ENCODE measurements at places on chromosomes 5 and 9.

GRCh38 chr9:111900151-111900857 lies 3.7 kb downstream of the UGCG start:
- DNase-seq: no peak

DNA sequence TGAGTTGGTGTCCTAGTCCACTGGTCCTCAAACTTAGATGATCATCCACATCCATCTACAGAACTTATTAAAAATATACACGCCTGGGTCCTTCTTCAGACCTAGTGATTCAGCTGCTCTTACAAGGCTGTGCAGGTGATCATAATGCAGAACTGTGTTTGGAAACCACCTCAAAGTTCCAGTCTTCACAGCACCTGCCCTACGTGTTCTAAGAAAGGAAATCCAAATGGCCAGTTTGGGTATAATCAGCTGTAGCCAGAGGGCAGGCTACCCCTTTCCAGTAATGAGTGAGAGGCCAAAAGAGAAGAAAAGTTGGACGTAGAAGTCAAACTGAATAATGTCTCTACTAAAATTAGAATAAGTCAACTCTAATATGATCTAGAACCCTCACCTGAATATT lies 15.4 kb downstream of the REEP5 start:
- no peak for DNase-seq

DNA sequence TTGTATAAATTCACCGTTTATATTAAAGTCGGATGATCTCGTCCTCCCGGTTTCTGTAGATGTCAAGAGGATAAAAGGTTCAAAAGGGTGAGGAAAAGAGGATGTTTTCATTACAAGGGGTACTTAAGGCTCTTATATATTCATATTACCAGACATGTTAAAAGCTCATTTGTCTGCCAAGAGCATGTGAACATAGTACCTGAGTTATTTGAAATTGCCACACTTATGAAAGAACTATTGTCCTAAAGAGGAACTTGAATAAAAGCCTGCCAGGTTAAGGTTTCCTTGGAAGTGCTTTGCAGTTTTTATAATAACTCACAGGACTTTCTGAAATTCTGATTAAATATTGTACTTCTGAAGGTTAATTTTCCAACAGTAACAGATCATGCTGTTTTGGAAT lies 1915.1 kb downstream of the MAT2B start:
- no peak for DNase-seq

DNA sequence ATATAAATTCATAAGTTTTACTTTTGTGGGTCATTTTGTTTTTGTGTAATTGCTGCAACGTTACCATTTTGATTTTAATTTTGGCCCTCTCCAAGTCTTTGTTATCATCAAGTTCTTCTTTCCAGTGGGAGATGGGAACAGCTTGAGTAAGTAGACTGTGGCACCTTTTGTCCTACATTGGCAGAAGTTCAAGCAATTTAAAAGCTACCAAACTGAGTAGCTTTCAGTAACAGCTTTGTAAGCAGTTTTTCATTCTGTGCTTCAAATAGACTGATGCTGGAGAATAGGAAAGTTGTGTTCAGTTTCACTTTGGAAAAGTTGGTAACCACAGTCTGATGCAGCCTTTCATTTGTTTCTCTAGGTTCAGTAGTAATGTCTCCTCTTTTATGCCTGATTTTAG lies 47.8 kb upstream of the TMED7 start:
- DNase-seq: no peak

DNA sequence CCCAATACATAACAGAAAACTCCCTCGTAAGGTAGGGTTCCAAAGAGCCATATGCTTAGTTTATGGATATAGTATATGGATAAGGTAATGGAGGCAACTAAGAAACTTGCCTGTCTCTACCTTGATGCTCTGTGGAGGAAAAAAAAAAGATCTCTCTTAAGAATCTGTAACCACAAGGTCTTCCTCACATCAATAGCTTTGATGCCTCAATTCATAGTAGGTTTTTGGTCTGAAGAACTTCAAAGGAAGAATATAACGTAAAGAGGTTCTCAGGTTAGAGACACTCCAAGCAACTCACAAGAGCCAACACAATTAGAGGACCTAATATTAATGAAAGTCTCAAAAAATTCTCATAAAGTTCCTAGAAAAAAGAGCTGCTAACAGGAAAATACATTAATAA lies 140.2 kb downstream of the FBN2 start:
- DNase-seq: no peak

- no peak for DNase-seq
Measured at GRCh38 chr5:65332591-65332990, 149.1 kb downstream of the ADAMTS6 start.

DNA sequence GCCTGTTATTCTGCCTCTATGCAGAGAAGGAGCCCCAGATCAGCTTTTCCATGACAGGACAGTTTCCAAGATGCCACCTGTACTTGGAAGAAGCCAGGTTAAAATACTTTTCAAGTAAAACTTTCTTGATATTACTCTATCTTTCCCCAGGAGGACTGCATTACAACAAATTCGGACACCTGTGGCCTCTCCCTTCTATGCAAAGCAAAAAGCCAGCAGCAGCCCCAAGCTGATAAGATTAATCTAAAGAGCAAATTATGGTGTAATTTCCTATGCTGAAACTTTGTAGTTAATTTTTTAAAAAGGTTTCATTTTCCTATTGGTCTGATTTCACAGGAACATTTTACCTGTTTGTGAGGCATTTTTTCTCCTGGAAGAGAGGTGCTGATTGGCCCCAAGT lies 301 bp upstream of the IL4 start:
- DNase-seq: no peak

- no peak for DNase-seq
Measured at GRCh38 chr5:177482359-177482795, 8.9 kb upstream of the DBN1 start.

DNA sequence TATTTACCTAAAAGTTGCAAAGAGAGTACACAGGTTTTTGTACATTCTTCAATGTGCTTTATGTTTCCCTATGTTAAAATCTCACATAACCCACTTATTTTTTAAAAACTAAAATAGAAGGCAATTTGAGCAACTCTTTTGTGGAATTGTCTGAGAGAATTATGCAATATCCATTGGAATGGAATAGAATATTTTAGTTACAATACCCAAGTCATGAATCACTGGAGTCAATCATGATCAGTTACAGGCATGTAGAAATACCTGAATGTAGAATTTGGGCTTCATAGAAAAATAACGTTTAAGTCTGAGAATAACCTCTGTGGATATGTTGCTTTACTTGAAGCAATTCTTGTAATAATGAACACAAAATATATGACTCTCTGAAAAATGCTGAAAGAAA lies 143.3 kb downstream of the FGF10 start:
- no peak for DNase-seq

GRCh38 chr5:120236360-120236759 lies 227.7 kb upstream of the PRR16 start:
- no peak for DNase-seq

DNA sequence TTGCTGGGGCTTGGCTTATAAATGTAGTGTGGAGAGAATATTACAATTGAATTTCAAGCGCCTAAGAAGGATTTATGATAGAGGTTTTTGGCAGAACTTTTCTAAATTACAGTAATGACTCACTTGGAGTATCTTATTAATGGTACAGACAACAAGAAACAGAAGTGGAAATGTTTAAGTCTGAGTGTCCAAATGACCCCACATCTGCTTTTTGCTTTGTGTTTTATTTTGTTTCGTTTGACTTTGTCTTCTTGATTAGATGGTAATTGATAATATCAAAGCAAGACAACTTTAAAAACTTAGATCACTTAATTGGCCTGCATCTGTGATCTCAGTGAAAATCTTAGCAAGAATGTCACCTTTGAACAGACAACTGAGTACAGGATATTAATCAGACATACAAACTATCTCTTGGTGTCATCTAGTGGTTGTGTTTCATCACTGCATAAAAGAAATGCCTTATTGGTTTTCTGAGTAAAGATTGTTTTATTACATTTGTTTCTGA lies 577.4 kb downstream of the ISL1 start:
- DNase-seq: no peak

- DNase-seq: no peak
Measured at GRCh38 chr9:114202396-114202795, 47.1 kb downstream of the COL27A1 start.

DNA sequence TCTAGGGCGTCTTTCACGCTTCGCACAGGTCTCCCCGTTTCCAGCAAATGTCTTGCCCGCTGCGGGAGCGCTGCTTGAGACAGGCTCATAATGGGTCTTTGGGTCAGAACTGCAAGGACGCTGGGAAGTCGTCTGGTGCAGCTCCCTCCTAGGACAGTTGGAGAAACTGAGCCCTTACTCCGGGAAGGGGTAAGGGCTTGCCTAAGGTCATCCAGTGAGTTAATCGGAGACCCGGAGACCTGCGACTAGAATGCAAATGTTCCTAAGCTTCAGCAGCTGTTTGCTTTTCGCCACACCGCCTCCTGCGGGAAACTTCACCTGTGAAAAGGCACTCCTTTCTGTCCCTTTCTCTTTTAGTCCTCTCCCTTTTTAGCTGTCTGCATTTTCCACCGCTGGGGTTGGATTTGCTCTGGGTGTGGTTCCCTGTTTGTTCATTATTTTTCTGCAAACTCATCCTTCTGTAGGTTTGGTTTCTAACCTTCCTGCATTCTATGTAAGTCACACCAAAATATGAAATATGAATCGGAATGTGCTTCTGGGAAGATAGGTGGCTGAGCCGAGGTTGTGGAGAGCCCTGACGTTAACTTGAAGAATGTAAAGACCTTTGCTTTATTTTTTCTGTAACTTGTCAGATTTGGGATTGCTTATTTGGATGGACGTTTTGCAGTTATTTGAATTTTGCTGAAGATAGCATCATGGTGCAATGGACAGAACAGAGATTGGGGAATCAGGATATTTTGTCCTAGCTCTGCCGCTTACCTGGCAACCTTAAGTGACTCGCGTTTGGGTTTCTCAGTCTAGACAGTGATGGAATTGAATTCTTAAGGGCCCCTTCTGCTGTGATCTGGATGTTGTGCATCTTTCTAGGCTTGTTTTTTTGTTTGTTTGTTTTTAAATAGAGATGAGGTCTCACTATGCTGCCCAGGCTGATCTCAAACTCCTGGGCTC lies 909 bp downstream of the SLC36A1 start:
- peak; percentile 5 for DNase-seq

DNA sequence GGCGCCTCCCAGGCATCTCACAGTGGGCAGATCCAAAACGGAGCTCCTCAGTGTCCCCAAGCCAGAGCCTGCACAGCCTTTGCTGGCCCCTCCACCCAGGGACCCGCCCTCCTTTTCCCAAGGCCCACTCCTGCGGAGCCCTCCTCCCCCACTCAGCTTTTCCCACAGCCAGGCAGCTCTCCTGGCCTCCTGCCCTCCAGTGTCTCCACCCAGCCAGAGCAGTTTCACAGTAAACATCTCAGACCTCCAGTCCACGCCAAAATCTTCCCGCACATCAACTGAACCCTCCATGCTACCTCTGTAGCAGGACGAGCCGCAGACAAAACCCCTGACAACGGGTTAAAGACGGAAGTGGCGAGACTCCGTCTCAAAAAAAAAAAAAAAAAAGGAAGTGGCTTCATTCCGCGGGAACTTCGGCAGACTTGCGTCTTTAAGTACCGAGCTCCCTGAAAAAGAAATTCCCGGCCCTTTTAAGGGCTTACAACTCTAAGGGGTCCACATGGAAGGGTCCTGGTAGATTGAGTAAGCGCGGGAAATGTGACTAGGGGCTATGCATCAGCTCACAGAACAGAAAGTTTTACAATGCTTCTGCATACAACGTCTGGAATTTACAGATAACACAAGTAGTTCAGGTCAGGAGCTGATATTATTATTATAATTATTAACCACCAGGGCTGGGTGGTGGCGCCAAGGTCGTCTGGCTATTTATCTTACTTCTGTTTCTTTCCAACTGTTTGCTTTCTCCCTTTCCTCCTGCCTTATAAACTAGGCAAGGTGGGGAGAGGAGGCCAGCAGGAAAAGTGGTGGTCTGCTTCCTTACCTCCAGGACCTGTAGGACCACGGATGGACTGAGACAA lies 11.4 kb upstream of the GRIN1 start:
- peak; percentile 23 for DNase-seq

- no peak for DNase-seq
Measured at GRCh38 chr5:174614500-174615135, 109.8 kb upstream of the MSX2 start.

GRCh38 chr9:87294126-87294525 lies 203.5 kb upstream of the DAPK1 start:
- no peak for DNase-seq

DNA sequence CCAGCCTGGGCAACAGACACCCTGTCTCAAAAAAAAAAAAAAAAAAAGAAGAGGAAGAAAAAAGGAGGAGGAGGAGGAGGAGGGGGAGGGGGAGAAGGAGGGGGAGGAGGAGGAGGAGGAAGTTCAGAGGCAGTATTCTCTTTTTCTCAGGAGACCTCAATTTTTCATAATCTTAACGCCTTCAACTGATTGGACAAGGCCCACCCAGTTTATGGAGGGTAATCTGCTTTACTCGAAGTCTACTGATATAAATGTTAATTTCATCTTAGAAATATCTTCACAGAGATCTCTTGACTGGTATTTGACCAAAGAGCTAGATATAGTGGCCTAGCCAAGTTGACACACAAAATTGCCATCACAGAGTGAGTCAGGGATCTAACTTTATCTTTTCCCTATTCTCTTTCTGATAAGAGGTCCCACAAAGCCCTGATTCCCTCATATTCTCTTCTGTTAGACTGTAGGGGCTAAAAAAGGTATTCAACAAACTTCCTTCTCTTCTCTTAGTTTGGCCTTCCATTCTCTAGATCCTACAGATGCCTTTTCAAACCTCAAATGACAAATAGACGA lies 115.5 kb upstream of the ABCA1 start:
- DNase-seq: no peak

- DNase-seq: no peak
Measured at GRCh38 chr9:130126721-130127433, 45.3 kb upstream of the NCS1 start.

- no peak for DNase-seq
Measured at GRCh38 chr5:139037732-139038131, 160.4 kb downstream of the SIL1 start.

DNA sequence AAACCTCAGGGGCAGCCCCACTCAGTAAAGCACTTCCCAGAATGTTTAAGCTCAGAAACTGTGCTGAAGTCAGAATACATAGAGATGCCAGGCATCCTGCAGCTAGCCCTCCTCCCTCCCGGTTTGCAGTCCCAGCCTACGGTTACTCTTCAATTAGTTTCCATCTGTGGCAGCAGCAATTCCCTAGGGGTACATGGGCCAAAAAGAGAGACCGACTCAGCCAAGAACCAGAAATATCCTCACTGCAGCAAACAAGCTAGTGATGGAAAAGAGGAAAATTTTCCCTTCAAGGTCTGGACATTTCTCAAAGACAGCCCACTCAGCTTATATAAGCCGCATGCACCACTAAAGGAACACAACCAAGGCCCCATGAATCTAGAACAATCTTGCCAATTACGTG lies 89.1 kb upstream of the PPP2R2B start:
- DNase-seq: no peak

GRCh38 chr5:54793468-54794134 lies 191.8 kb downstream of the ESM1 start:
- DNase-seq: no peak

GRCh38 chr5:141761-142160 lies 49.5 kb upstream of the LRRC14B start:
- DNase-seq: no peak

- no peak for DNase-seq
Measured at GRCh38 chr9:110213413-110214044, 5.6 kb upstream of the C9orf152 start.

Data from stimulated activated CD4-positive, alpha-beta T cell treated with anti-CD3 and anti-CD28 coated beads, Interleukin-12 subunit alpha, Interleukin-12 subunit beta, amount 100 ng/mL, for 48 hours (primary cell).